ENCODE measurements at places on chromosomes 11 and 22.

- DNase-seq, result no peak
Observed at GRCh38 chr22:39306456-39307361, 12.7 kb downstream of the RPL3 start.

DNA sequence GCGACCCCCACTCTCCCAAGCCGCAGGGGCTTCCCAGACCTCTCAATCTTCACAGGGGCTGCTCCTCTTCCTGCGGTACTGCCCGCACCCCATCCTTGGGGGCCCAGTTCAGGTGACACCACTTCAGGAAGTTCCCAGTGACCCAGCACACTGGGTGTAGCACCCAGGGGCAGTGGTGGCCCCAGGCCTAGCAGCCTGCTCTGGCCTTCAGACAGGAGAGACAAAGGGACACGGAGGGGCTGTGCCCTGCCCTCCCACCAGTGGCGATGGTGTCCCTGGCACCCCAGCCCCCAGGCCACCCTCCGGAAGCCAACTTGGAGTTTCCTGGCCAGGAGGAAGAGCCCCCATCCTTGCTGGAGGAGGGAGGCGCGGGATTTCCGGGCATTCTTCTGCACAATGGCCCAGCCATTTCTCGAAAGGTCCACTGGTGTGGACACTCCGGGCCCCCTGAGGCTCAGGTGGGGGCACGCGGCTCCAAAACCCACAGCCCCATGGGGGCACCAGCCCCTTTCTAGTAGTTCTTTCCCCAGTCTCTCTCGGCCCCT, 978 bp upstream of the CLDN5 start:
- no peak for DNase-seq

DNA sequence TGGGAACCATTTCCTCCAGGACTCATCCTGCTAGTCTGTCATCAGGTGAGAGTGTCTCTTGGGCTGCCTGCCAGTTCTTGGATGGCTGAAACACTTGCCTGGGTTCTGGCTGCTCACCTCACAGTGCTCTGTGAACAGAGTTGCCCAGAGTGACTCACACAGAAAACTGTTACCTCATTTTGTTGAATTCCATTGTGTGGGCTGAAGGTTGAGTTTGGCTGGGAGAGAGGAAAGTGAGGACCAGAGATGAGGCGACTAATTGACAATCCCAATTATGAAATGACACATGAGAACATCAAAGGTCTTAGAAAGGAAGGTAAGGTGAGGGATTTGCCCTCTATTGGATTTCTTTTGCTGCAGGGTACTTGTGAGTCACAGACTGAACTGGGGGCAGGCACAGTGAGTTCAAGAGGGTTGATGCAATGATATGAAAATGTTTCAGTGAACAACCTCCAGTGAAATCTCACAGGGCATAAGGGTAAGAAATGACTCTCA, 20.2 kb upstream of the CALCB start:
- no peak for DNase-seq

DNA sequence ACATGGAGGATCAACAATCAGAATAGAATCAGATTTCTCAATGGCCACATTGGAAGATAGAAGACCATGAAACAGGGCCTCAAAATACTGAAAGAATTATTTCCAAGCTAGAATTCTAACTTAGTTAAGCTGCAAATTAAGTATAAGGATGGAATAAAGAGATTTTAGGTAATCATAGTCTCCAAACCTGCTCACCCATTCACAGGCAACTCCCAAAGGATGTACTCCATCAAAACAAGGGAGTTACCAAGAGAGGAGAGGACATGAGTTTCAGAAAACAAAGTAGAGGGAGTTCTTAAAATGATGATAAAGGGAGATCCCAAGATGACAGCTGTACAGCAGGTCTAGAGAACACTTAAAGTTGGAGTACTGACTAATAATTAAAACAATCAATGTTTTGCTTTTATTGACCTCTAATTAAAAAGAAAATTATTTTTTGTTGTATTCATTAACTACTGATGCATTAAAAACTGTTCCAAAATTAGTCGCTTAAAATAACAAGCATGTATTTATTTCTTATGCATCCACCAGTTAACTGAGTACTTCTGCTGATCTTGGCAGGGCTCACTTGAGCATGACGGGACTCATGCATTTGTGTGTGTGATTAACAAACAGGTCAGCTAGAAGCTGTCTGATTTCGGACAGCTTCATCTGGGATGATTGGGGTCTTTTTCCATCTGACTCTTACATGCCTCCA, 95.6 kb downstream of the CD44 start:
- DNase-seq, result no peak

DNA sequence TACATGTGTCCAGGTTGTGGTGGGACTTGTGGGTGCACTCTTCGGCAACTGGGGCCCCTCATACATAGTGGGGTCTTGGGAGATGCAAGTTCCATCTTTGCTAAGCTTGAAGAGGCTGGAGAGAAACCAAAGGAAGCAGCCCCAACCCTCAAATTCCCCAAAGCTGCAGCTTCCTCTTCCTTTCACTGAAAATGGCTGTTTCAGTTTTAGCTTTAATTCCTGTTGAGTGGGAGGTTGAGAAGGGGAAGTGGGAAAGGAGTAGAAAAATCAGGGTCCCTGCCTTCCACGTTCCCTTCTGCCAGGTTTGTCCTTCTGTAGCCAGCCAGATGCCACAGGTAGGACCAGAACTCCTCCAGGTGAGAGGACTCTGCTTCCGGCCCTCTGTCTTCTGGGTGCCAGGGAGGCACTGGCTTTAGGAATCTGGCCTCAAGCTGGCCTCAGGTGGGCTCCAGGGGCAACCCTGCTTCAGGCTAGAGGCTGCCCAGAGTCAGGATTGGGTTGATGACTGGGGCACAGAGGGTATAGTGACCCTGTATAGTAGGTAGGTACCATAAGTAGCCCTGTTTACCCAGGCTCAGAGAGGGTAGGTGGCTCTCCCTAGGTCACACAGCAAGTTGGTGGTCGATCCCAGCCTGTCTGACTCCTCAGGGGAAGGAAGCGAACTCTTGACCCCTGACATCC, 16.2 kb downstream of the P2RY6 start:
- DNase-seq, result no peak

DNA sequence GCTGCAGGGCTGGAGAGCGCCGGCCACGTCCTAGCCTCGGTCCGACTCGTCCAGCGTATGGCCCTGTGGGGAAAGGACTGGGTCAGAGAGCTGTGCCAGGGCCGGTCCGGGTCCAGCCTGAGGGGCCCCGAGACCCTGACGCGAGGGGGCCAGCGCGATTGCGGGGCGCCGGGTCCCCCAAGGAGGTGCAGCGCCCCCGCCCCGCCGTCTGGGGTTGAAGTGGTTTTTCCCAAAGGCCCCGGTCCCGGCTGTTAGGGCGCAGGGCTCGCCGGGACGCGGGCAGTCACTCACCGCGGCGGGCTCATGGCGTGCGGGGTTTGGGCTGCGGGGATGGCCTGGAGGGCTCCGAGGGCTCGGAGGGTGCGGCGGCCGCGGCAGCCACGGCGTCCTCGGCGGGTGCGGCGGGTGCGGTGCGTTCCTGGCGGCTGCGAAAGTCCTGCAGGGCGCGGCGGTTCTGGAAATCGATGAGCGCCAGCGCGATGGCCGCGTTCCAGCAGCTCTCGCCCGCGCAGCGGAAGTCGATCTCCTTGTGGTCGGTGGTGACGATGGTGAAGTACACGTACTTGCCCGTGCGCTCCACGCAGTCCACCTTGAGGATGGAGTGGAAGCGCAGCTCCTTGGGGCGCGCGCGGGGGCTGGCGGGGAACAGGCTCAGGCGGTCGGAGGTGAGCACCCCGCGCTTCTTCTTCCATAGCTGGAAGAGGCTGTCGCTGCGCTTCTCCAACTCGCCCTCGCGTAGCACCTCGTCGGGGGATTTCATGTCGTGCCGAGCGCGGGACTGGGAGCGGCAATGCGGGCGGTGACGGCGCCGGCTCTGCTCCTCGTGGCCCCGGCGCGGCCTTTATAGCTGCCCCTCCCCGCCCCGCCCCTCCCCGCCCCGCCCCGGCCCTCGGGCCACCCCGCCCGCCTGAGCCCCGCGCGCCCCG, at the start of gene PHLDA2:
Gene PHLDA2 (minus strand): TSS at position 816 of the 926 bp plus-strand sequence. CDS start 56 bp downstream, at position 760.
- no peak for DNase-seq

- no peak for DNase-seq
Observed at GRCh38 chr22:37284126-37284804, 2.0 kb downstream of the CYTH4 start.

GRCh38 chr11:66443602-66444001, 5.0 kb upstream of the MRPL11 start:
- no peak for DNase-seq
